ENCODE measurements at places on chromosomes 5 and 9. TPM values are rescaled to one million over a fixed set of nuclear protein-coding genes. Genes with fewer than 3 reads are reported as not detected.

The SLCO6A1 gene
- not detected for total RNA-seq

The DDX4 gene
- total RNA-seq, result not detected

The NXNL2 gene
- not detected for total RNA-seq

The NCS1 gene
- total RNA-seq, result 27.8 TPM

The DNAH5 gene
- total RNA-seq, result 1.1 TPM

The DCTN4 gene
- 34.0 TPM for total RNA-seq

The C5orf24 gene
- total RNA-seq, result 33.4 TPM

The OTP gene
- total RNA-seq, result not detected

The SLC46A2 gene
- total RNA-seq, result not detected

The SREK1 gene
- 19.8 TPM for total RNA-seq

The NIM1K gene
- not detected for total RNA-seq

The CBY3 gene
- total RNA-seq, result not detected

The BICD2 gene
- 43.3 TPM for total RNA-seq

The CCL19 gene
- total RNA-seq, result not detected

The LVRN gene
- not detected for total RNA-seq

The PRDM9 gene
- not detected for total RNA-seq

The TAS2R1 gene
- total RNA-seq, result not detected

The SLC23A1 gene
- not detected for total RNA-seq

The CSF1R gene
- total RNA-seq, result not detected

The SOX30 gene
- not detected for total RNA-seq

The LARP1 gene
- total RNA-seq, result 87.3 TPM

The SPARC gene
- 1,145 TPM for total RNA-seq

The LCN2 gene
- not detected for total RNA-seq

The PCDHGA10 gene
- 2.6 TPM for total RNA-seq

The SLC6A7 gene
- total RNA-seq, result not detected

The ZNF608 gene
- total RNA-seq, result 11.0 TPM

The GABRG2 gene
- total RNA-seq, result not detected

The GRIN3A gene
- not detected for total RNA-seq

The HAVCR2 gene
- total RNA-seq, result not detected

The OR1B1 gene
- total RNA-seq, result not detected

The TESK1 gene
- 9.2 TPM for total RNA-seq

The DBH gene
- not detected for total RNA-seq

Measured in mammary microvascular endothelial cell (primary cell).